ENCODE measurements at places on chromosomes 1 and 21.

DNA sequence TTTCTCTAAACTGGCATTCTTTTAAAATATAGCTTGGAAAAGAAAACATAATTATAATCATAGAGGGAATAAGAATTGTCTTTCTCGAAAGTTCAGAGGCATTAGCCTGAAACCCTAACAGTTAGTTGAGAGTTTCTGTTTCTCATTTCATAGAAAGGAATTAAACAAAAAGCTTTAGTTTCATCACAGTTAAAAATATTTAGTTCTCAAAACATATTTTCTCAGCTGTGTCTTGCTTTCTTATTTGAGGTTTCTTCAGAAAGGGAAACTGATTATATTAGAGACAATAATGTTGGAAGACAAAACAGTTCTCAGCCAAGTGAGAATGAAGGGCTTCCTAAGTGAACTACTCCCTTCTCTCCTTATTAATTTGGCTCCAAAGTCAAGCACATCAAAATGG lies 75.4 kb upstream of the C1orf105 start:
- DNase-seq = no peak

DNA sequence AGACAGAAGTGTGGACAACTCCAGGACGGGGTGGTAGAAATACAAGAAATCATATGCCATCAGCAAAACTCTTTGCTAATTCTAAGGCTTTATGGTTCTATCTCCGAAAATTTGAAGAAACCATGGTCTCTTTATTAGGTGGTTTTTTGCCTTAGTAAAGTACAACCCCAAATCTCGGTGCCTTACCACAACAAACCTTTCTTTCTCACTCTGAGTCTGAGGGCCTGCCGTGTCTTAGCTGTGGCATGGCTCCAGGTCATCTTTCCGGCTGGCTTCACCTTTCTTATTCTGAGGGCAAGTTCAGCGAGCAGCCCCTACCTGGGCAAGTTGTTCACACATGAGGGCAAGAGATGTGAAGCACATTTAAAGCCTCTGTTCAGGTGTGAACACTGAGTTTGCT lies 280.6 kb downstream of the TTLL7 start:
- no peak for DNase-seq

DNA sequence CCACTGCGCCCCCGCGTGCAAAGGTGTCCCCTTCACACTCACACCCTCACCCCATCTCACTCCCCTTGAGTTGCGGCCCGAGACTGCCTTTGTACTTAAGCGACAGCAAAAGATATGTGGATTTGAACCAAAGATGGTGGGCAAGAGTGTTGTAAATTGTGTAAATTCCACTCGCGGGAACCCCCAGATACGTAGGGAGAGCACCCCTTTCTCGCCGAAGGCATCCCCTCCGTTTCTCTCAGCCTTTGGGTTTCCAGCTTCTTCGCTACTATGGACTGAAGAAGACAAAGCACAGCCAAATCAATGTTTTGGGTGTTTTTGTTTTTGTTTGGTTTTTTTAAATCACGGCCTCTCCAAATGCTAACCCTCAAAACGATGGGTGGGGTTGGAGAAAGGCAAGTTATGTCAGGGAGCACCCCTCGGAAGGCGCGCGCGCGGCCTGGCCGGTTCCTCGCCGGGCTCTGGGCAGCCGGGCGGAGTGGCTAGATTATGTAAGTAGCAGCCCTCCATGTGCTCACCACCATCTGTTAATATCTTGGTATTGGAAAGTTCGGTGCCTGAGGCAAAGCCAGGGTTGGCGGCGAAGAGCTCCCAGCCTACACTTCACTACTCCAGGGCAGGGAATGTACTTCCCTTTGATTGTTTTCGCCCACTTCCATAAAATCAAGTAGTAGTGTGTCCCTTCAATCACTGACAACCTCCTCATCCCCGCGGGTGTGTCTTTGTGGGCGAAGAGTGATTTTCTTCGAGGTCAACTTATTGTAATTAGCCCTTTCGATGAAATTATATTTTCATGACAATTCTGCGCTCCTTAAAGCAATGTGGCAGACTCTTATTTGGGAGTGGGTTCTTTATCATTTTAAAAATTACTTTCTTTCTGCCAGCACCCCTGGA lies 4.0 kb upstream of the PROX1 start:
- DNase-seq = no peak

DNA sequence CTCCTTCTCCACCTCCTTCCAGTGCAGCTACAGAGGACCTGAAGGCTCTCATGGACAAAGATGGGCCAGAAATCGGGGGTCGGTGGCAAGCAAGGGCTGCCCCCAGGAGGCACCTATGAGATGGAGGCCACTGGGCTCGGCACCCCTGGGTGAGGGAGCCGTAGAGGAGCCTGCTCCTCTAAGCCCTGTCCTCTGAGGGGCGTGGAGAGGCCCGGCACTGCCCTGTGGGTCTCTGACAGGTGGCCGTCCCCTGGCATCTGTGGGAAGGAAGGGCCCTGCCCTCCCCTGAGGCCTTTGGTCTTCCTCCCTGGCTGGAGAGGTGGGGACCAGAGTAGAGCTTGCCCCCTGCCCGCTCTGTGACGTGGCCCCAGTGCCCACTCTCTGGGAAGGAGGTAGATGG lies 30.9 kb downstream of the PRDM16 start:
- no peak for DNase-seq

DNA sequence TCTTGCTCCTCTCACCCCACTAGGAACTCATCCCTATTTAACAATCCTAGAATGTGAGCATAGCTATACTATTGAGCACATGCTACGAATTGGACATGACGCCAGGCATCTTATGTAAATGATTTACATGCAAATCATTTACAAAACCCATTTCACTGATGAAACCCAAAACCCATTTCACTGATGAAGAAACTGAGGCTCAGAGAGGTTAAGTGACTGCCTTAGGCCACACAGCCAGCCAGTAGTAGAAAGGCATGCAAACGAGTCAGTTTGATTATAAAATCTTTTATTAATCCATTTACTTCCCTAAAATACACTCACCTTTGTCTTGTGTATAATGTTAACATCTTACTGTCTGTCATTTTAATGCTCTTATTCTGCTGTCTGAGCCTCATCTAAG lies 87.9 kb downstream of the PLXNA2 start:
- no peak for DNase-seq

- DNase-seq = no peak
These were observed 42.3 kb upstream of the CCDC190 start for GRCh38 chr1:162903246-162903645.

DNA sequence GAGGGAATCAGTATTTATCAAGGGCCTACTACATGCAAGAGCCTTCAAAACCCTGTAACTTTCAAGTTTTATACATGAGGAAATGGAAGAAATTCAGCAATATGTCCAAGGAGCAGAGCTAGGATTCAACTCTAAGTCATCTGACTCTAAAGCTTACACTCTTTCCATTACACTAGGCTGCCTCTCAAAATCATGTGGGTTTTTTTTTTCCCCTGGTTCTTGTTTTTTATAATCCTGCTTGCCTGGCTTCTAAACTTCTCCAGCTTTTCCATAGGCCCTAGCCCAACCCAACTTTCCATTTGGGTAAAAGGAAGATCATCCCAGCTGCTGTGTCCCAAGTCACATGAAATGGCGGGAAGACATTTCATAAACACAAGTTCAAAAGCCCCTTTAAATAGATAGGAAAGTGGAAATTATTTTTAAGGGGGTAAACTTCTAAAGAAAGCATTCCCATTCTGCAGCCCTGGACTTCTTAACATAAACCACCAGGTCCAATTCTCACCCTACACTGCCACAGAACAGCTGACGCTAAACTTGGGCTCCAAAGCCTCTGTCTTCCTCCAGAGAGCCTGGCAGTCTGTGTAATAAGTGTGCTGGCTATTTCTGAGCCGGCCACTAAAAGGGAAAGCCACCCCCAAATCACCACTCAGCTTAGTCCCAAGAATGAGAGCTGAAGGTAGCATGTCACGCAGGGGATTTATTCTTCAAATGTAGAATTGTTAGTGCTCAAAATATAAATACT lies 46.9 kb downstream of the ITPKB start:
- no peak for DNase-seq

GRCh38 chr1:223827193-223827663 lies 18.5 kb downstream of the TP53BP2 start:
- DNase-seq = no peak

GRCh38 chr1:14413819-14414490 lies 184.5 kb upstream of the KAZN start:
- DNase-seq = no peak

GRCh38 chr1:112687361-112687760 lies 12.9 kb downstream of the MOV10 start:
- DNase-seq = no peak

Measured in sigmoid colon (tissue), 7 donors.